Activated CD8-positive, alpha-beta memory T cell treated with anti-CD3 and anti-CD28 coated beads for 4 hours (primary cell): ENCODE measurements at places on chromosomes 3 and 15.

GRCh38 chr15:69388260-69388705 lies 25.9 kb upstream of the KIF23 start:
- no peak for DNase-seq

- DNase-seq = no peak
Measured at GRCh38 chr15:93029836-93030429, 59.1 kb downstream of the RGMA start.

- DNase-seq = no peak
Measured at GRCh38 chr3:7977245-7978086, 524.2 kb upstream of the LMCD1 start.

DNA sequence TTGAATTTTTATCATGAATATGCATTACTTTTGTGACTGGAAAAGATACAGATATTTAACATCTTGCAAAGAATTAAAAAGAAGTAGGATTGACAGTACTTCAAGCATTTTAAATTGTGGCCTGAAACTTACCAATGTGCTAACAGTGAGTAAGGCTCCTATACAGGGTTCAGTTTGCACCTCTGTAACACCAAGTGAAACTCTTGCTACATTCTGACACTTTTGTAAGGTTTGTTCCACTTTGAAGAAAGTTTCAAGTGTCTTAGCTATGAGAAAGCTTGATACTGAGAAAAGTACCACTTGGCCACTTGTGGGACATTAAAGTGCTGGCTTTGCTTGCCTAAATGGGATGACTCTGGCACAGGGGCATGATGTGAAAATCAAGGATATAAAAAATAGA lies 289.2 kb downstream of the CTNNB1 start:
- no peak for DNase-seq

- DNase-seq = no peak
Measured at GRCh38 chr3:129585949-129586657, 20.4 kb downstream of the PLXND1 start.

DNA sequence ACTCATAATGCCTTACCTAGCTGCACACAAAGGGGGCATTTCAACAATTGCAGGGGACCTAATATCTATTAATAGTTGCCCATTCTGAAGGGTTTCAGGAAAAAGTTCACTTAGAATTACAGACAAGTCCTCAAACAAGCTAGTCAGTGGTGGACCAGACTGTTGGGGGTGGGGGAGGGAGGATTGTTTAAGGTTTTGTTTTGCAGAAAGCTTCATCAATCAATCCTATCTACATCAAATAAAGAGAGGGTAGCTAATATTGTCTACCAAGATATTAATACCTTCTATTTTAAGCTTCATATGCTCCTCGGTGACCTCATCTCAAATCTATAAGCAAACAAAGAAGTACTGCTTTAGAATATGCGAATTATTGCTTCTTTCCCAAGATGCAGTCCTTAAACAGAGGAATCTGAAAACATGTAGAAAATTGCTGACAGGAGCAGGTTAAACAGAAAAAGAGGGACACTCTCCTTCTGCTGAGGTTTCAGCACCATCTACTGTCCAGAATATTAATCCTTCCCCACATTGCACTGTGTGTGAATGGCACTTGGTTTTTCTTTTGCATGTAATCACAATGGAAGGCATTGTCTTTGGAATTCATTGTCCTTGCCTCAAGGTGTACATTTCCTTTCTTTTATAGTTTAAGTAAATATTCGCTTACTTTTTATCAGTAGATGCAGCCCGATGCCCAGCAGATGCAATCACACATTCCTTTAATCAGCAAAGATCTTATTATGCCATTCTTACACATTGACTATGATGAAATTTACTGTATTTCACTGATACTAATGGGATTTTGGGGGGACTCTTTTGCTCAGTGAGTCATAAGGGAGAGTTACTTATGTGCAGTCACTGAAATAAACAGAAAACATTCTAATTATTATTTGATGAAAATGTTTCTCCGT lies 94.7 kb downstream of the IL5RA start:
- no peak for DNase-seq

DNA sequence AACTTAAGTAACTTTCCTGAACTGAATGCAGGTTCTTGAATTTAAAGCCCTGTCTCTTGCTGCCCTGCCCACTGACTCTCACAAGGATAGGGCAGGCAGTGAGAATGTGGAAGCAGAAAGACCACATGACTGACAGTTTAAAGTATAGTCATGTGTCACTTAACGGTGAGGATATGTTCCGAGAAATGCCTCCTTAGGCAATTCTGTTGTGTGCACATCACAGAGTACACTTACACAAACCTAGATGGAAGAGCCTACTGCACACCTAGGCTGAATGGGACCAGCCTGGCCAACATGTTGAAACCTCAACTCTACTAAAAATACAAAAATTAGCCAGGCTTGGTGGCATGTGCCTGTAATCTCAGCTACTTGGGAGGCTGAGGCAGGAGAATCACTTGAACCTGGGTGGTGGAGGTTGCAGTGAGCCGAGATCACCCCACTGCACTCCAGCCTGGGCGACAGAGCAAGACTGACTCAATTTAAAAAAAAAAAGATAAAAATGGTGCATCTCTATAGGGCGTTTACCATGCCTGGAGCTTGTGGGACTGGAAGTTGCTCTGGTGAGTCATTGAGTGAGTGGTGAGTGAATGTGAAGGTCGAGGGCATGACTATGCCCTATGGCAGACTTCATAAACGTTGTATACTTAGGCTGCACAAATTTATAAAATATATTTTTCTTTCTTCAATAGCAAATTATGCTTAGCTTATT lies 18.9 kb upstream of the COPG1 start:
- DNase-seq = no peak

DNA sequence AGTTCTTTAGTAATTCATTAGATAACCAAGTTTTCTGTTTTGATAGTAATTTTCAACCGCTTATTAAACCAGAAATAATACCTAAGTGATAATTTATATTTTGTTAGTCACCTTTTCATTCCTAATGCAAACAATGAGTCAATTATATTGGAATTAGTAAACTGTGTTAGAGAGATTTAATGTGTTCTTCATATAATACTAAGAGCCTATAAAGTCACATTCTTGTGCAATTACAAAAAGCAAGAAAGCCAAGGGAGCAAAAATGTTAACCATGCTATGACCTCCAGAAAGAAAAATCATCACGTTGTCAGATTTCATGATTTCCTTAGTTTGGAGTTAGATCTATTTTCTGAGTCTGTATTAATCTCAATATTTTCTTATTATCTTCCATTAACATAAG lies 108.8 kb upstream of the SAMMSON start:
- DNase-seq = no peak

DNA sequence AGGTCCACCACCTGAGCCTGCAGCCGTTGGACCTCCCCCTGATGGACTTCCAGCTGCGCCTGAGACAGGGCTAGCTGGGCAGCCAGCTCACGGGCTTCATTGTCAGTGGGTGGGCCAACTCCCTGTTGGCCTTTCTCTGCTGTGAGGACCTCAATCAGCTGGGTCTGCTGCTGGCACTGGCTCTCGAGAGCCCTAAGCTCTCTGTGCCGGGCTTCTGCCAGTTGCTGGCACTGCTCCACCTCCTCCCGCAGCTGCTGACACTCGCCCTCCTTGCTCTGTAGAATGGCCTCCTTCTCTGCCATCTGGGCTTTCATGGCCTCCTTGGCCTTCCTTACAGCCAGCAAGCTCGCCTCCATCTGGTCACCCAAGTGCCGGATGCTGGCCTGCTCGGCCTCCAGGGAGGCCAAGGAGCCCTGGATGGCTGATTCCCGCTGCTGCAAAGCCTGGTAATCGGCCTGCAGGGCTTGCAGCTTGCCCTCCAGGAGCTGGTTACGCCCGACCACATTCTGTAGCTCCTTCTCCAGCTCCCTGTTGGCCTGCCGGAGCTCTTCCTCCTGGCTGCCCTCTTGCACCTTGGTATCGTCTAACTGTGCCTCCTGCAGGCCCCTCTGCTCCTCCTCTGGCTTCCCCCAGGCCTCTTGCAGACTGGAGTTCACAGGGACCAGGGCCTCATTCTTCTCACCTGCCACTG lies 23.8 kb downstream of the CXCR6 start:
- no peak for DNase-seq

GRCh38 chr15:53611145-53611920 lies 148.1 kb downstream of the WDR72 start:
- no peak for DNase-seq

DNA sequence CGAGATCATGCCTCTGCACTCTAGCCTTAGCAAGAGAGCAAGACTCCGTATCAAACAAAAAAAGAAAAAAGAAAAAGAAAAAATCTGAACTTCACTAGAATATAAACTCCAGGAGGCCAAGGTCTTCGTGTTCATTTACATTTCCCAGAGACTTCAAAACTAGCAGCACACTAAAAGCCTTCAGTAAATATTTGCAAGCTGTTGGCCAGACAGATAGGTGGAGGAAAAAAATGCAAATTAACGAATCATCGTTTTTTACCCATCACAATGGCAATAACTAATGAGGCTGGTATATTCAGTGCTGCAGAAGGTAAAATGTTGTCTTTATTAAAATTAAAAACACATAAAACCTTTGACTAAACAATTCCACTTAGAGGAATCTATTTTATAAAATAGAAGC lies 80.6 kb downstream of the CLASP2 start:
- DNase-seq = no peak

DNA sequence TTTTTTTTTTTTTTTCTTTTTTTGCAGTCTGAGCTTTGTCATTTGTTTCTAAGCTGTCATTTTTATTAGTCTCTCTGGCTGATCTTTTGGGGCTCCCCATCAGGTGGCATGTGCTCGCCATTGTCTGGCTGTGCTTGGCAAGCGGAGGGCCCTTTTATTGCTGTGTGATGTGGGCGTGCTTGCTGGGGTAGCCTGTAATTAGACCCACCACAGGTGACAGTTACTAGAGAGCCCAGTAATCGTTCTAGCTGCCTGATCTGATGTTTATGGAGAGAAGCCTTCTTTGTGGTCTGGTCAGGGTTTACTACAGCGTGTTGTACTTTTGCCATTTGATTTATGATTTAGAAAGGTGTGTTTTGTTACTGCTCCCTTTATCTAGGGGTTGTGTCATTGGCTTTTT lies 179.9 kb downstream of the MCTP2 start:
- DNase-seq = no peak

GRCh38 chr3:94146455-94146854 lies 83.6 kb downstream of the NSUN3 start:
- DNase-seq = no peak

GRCh38 chr3:148089171-148089570 lies 608.5 kb upstream of the AGTR1 start:
- no peak for DNase-seq

GRCh38 chr3:70281663-70282062 lies 30.8 kb downstream of the MDFIC2 start:
- no peak for DNase-seq

DNA sequence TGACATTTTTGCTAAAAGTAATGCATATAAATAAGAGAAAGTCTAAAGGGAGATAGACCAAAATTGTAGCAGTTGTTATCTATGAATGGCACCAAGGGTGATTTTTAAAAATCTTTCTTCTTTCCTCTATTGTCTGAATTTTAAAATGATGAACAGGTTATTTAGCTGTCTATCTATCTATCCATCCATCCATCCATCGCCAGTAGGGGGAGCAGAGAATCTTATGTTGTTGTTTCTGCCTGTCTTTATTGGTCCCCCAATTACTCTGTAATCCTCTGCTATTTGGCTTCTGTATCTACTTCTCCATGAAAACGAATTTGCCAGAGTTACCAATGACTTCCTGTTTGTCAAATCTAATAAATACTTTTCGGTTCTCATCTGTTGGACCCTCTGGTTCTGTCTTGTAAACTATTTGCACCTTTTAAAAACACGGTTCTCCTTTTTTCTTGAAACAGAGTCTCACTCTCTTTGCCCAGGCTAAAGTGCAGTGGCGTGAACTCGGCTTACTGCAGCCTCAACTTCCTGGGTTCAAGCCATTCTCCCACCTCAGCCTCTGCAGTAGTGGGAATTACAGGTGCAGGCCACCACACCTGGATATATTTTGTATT lies 86.0 kb downstream of the ECT2 start:
- no peak for DNase-seq

DNA sequence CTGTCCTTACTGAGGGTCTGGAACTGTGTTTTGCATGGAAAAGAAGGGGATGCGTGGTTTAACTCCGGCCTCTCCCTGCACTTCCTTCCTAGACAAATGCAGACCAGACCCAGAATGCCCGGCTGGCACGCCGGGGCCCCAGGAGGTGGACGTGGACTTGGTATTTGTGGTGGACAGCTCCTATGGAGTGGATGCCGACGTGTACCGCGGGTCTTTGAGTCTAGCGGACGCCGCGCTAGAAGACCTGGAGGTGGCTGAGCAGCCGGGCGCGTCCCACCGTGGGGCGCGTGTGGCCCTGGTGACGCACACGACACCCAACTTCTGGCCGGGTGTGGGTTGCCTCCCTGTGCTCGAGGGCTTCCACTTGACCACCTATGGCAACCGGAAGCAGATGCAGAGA lies 81.8 kb upstream of the COL6A5 start:
- DNase-seq = no peak

DNA sequence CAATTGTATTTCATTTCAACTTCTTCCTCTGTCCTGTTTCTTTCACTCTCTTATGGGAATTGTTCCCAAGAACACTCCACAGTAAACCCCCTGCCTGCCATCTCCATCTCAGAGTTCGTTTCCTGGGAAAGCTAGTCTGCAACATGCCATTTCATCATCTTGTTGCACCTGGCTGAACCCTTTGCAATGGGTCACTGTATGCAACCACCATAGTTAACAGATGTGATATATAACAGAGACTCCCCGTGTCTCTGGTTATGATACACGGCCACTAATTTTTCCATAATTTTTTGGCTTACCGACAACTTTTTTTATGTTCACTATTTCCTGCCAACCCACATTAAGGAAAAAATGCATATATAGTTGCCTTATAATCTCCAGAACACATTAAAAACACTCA lies 95.5 kb downstream of the CHST2 start:
- DNase-seq = no peak

DNA sequence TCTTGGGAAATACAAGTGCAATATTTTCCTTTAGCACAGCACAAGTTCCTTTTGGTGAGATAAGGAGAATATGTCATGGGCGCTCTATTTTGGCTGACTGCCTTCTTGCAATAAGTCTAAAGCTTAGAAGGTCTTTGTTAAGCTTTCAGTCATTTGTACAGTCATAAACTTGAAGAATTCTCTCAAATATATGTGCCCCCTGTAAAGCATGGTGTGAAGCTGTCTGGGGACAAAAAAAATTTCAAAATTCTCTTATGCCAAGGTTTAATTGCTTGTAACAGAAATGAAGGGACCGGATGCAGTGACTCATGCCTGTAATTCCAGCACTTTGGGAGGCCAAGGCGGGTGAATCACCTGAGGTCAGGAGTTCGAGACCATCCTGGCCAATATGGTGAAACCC lies 21.7 kb upstream of the ARID3B start:
- DNase-seq = no peak
